ENCODE measurements at places on chromosomes 16 and 17. TPM values are rescaled to one million over a fixed set of nuclear protein-coding genes. Genes with fewer than 3 reads are reported as not detected.

Gene TPSD1
- not detected for total RNA-seq

Gene TBC1D3
- not detected for total RNA-seq

GRCh38 chr17:28047806-28048205 lies 5.3 kb downstream of the NLK start:
- DNase-seq, result no peak

DNA sequence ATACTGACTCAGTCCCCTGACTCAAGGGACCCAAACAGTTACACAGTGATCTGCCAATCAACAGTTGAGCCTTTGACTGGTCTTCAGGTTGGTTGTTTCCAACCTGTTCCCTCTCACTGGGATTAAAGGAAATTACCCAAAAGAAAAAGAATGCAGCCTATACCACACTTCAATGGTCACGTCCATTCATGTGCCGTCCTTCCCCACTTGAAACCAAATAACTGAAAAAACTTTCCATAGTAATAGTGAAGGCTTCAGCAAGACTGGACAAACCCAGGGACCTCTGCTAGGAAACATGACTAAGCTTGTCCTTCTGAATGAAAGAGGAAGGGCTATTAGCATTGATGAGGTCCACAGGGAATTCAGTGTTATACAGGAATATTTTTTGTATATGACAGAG lies 30.6 kb downstream of the MRPS23 start:
- DNase-seq, result no peak

Gene TMEM98
- 161 TPM for total RNA-seq

- DNase-seq, result no peak
Measured at GRCh38 chr16:19912455-19913339, 28.0 kb upstream of the GPRC5B start.

Gene USP6
- 0.22 TPM for total RNA-seq

- no peak for DNase-seq
Measured at GRCh38 chr17:7579834-7580603, 581 bp downstream of the CD68 start.

GRCh38 chr17:82962163-82962720 lies 117.2 kb upstream of the METRNL start:
- DNase-seq, result peak; percentile 57

DNA sequence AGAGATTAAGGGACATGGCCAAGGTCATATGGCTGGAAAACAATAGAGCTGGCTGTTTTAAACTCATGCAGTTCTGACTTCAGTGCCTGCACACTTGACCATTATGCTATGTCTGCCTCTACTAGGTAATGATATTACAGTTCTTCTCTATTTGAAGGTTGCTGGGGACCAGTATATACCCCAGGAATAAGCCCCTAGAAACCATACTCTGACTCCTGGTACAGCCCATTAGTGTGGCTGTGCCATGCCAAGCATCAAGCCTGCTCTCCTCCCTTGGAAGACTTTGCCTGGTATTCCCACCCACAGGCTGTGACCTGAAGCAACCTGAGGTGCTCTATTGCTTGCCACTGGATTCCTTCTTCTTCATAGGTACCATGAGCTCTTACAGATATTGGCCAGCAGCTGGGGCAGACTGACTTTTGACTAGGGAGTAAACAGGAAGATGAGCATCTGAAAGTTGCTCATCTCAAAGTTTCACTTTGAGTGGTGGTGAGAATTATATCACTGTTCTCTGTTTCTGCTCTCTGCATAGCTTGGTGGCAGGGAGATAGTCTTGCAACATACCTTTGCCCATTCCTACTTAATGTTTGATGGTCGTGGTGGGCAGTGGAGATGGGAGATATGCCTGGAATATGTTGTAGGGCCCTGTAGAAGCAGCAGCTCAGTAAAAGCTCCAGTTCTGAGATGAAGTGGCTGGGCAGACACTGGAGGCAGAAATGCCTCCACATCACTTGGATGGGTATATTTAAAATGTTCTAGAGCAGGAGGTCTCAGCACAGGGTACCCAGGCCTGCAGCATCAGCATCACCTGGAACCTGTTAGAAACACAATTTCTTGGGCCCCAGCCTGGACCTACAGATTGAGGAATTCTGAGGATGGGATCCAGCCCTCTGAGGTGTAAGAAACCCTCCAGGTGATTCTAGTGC lies 274.7 kb downstream of the HS3ST4 start:
- DNase-seq, result no peak

- no peak for DNase-seq
Measured at GRCh38 chr16:57479205-57479975, 6.9 kb downstream of the DOK4 start.

- no peak for DNase-seq
Measured at GRCh38 chr17:67617304-67617899, 100.3 kb upstream of the NOL11 start.

DNA sequence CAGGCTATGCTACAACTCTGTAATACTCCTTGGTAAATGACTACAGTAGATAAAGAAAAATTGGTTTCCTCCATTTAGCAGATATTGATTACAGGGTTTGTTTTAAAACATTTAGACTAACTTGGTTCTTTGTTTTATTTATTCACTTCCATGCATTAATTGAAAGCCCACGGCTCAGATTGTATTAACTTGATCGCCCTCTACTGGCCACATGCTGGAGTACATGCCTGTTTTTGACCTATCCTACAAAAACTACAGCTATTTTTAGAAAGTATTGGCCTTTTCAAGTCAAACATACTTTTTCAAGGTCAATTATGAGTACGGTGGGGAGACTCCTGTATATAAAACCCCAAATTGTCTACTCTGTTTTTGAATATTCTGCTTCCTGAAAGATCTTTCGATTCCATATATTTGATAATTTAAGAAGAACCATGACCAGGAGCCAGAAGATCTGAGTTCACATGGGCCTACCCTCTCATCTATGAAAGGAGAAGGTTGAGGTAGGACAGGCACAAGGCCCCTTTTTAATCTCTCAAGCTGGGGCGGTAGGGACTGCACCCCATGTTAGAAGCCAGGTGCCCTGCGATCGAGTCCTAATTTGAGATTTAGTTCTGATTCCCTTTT lies 51.8 kb downstream of the CA10 start:
- DNase-seq, result no peak

DNA sequence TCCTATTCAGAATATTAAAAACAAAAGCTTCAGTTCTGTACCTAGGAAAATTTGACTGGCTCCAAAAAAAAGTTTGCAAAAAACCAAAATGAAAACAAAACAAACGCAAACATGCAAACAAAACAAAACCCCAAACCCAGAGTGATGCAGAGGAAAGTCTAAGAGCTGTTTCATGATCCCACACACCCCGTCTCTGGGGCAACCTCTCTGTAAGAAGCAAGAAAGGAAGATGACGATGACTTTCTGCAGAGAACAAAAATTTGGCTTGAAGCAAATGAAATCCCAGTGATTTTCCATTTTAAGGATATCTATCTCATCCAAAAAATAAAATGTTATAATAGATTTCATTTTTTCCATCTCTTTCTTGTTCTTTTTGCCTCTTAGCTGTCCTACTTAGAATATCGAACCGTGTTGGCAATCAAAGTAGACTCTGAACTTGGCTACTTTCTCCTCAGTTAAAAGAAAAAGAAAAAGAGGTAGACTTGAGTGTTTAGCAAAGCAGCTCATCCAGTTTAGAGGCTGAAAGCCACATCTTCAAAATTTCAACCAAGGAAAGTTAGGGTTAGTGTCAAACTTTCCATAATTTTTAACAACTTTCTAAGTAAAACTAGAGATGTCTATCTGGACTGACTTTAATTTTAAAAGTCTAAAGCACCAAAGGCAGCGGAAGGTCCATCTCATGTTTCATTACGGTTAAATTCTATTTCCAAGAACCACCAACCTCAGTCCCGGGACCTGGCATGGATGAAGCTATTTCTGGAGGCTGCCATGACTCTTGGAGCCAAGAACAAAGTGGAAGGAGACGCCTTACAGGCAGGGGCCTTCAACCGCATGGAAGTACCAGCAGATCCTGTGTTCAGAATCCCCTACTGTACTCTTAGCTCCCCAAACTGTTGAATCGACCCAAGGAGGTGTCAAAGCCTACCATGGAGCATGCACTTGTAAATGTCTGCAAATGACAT lies 180.8 kb downstream of the XYLT1 start:
- no peak for DNase-seq

- DNase-seq, result no peak
Measured at GRCh38 chr17:8160741-8161221, 2.0 kb downstream of the VAMP2 start.

Gene SMG6
- total RNA-seq, result 30.3 TPM

DNA sequence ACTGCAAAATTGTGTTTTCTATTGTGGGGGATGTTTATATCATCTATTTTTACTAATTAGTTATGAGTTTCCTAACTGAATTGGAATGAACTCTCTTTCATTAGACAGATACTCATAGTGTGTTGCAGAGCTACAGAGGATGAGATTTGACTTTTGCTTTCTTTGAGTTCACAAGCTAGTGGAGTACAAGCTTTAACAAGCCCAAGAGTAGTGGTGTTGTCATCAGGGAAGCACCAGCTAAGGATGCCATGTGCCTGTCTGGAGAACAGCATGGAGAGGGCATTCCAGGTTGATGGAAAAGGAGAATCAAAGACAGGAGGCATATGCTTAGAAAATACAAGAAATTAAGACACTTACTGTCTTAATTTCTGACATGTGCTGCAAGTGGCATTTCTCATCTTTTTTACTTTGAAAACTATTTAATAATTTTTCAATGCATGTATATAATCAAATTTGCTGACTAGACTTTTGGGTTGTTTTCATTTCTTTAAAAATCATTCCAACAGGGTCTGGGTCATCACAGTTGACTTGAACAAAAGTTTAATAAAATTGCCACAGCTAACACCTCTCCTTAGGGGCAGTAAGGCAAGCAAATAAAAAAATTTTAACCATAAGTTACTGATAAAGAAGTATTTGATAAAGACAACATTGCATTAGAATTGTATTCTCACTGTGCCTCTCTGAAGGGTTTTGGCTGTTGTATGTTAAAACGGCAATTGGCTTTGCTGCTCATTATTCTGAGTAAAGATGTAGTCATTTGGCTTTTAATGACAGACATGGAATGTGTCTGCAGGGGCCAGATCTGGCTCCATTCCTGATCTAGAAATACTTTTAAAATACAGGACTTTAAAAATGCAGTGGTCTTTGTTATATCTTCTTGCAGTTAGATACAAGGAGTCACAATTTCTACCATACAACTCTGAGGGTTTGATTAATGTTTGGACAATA lies 323.7 kb upstream of the CDH11 start:
- no peak for DNase-seq

- no peak for DNase-seq
Measured at GRCh38 chr17:8430966-8431365, 4.7 kb upstream of the NDEL1 start.

Gene SLFN11
- total RNA-seq, result 30.7 TPM

Gene MYLK3
- 0.12 TPM for total RNA-seq

DNA sequence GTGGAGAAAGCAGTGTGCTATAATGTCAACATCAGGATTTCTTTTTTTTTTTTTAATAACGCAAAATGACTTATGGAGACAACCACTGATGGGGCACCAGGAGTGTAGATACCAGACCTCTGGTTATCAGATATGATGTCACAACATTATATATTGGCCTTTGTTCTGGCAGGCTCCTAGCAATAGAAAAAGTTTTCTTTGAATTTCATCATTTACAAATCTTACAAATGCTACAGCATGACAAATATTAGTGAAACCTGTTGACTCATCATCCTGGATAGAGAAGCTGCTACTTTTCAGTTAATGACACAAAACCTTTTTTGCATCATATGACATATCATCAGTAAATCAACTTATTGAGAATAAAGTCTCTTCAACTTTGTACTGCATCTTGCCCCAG lies 6.1 kb downstream of the THUMPD1 start:
- DNase-seq, result no peak

Gene SEZ6L2
- total RNA-seq, result 19.3 TPM

DNA sequence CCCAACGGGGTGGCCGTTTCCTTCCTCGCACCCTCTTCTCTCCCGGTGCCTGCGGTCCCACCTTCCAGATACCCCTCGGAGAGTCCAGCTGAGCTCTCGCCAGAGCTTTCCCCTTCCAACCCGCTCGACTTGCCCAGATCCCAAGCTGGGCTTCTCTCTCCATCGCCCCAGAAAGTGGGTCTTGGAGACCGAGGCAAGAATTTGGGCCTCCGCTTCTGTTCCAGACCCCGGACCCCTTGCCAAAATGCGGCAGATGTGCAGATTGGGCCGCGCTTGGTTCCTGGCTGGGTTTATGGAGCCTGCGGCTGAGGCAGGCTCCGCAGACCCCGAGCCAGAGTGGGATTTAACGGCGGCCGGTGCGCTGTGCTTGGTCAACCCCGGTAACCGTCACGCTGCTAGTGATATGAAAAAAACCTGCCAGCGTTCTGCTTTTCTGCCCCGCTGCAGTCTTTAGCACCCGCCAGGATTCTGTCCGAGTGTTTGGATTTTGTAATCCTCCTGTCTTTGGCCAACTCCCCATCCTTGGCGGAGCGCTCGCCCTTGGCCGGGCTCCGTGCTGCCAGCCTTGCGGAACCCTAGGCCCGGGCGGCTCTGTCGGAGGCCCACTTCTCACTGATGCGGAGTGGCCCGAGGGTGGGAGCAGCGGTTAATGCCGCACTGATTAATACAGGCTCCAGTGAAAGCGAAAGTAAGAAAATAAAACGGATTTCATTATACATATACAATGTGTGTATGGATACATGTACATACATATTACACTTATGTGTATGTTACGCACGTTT lies 754 bp upstream of the SLFN11 start:
- DNase-seq, result no peak

Gene SLC16A13
- 15.5 TPM for total RNA-seq

DNA sequence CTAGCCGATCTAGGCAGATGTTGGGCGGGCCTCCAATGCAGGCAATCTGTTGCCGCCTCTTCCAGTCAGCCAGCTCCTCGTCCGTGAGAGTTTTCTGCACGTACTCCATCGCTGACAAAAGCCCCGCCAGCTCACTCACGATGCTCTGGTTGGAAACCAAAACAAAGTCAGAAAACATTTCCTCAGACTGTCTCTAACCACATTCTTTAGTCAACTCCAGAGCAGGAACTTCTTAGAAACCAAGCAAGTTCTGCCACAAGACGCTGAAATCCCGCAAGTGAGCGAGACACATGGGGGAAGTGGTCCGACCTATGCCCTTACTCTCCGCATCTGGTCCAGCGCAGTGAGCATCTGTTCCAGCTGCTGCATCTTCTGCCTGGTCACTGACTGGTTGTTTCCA lies 49.1 kb downstream of the STAT5A start:
- no peak for DNase-seq

Gene METTL9
- total RNA-seq, result 132 TPM

DNA sequence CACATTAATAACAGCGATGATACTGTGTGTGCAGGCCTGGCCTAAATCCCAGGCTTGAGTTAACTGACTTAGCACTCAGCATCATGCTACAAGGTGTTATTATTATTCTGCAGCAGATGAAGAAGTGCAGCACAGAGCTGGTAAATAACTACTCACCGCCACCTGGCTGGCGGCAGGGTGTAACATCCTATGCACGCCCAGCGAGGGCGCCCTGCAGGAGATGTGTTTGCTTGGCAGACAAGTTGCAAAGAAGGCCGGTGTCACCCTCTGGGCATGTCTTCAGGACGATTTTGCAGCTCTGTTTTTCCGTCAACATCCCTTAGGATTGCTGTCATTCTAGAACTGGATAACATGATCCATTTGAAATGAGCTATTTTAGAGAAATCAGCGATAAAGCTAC lies 30.1 kb downstream of the DNAH9 start:
- DNase-seq, result no peak

Measured in type B pancreatic cell (in vitro differentiated cells).